ENCODE measurements at places on chromosomes 16 and 17.

DNA sequence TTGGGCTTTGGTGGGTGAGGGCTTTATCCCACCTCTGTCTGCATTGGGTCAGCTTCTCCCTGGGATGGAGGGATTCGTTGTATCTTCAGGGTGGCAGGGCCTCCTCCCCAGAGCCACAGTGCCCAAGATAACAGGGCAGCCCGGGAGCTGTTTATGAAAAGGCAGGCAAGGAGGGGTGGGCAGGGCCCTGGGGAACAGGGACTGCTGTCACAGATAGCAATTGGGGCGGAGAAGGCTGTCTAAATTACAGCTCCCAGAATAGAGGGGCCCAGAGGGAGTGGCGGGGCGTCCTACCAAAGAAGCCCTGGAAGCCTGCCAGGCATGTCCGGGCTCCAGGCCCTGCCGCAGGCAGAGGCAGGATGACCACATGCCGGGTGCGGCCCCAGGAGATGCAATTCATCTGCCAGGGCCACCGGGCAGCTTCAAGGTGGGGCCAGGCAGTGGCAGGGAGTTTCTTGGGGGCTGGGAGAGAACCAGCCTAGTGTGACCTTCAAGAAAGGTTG is 18.8 kb upstream of the PHOSPHO1 start:
- DNase-seq: no peak

- DNase-seq: no peak
These were observed 183.6 kb downstream of the IRF8 start for GRCh38 chr16:86082418-86083030.

DNA sequence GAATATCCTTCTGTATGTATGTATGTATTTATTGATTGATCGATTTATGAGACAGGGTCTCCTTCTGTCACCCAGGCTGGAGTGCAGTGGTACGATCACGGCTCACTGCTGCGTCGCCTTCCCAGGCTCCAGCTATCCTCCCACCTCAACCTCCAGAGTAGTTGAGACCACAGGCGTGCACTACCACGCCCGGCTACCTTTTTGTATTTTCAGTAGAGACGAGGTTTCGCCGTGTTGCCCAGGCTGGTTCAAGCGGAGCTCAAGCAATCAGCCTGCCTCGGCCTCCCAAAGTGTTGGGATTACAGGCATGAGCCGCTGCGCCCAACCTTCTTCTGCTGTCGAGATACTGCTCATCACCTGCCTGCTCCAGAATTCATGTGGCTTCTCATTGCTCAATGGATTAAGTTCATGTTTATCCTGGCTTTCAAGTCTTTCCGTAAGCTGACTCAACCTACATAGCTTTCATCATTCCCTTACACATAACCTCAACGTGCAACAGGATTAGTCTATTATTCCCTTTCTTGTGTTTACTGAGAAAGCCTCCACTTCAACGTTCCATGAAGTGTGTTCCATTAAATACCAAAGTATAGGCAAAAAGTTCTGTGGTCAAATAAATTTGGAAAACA is 13.6 kb downstream of the TAC4 start:
- DNase-seq: no peak

- no peak for DNase-seq
These were observed 7.7 kb upstream of the RARA start for GRCh38 chr17:40301315-40301714.

DNA sequence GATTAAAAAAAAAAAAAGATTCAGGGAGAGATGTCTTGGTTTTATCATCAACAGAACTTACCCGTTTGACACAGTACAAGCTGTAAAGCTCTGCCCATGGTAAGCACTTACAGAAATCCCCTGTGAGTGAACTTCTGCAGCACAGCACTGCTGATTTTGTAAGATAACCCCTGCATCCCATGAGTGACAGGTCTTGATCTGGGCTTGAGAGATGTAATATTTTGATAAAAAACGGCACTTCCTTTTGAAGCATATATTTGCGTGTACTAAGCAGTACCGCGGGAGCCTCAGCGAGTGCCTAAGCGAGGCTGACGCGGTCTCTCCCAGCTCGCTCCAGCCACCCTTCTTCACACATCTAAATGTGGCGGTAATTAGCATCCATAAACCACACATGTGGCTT is 50.5 kb downstream of the IKZF3 start:
- DNase-seq: no peak

DNA sequence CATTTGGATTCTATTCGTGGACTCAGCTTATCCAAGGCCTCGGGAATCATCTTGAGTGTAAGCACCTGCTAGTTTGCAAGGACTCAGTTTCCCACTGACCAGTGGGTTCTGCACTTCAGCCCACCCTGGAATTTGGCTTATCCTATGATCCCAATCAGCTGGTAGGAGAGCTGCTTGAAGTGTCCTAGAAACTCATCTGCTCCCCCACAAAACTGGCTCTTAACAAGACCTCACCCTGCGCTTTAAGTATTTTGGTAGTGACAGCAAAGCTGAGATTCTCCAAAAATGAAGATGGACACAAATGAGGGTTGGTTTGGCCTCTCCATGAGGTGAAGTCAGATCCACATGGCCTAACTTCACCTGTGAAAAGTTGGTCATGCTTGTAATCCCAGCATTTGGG is 57.3 kb downstream of the NDE1 start:
- no peak for DNase-seq

DNA sequence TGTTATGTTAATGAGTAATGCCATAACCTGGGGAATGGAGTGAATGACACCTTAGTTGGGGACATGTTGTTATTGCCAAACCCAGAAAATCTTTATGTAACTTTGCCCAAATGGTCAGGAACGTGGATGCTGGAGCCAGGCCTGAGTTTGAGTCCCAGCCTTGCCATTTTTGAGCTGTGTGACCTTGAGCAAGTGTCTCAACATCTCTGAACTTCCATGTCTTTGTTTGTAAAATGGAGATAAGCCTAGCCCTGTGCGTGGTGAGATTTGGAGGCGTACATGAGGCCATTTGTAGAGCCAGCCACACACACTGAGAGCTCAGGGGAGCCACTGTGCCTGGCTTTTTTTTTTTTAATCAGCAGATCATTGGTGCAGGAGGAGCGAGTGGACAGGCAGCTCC is 247.3 kb downstream of the FOXL1 start:
- no peak for DNase-seq

DNA sequence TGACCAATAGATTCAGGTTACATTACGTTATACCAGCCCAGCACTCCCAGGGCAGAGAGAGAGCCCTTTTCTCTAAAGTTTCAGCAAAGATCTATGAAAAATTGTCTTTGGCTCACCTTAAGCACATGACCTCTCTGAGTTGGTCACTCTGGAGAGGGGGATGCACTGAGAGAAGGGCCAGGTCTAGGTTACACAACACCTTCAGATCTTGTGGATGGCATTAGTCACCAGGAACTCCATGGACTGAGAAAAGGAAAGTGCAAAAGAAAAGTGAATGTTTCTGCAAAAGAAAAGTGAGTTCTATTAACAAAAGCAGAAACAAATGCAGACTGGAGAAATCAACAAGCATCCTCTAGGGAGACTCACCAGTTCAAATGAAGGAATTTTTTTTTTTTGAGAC is 253.3 kb upstream of the SALL1 start:
- no peak for DNase-seq

DNA sequence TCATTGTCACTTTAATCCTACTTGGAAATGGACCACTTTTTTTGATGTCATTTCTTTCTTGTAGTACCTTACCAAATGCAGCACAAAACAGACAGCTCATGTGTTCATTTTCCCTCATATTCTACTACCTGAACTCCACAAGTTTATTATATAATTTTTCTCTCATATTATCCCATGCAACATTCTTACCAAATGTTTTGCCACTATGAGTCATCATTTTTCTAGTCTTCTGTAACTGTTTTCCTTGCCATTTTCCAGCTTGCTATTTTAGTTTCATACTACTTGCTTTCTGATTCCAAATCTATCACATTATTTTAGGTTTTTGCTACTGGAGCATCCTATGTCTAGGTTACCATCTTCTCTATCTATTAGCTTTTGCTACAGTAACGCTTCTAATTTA is 332.7 kb downstream of the ZFHX3 start:
- DNase-seq: no peak

GRCh38 chr17:74731347-74731605 is 5.8 kb upstream of the RAB37 start:
- DNase-seq: no peak

GRCh38 chr16:85736921-85737320 is 14.0 kb downstream of the C16orf74 start:
- no peak for DNase-seq

GRCh38 chr16:21026846-21027245 is 123.8 kb downstream of the DNAH3 start:
- DNase-seq: no peak

GRCh38 chr17:8680466-8681169 is 50.1 kb upstream of the MYH10 start:
- no peak for DNase-seq

DNA sequence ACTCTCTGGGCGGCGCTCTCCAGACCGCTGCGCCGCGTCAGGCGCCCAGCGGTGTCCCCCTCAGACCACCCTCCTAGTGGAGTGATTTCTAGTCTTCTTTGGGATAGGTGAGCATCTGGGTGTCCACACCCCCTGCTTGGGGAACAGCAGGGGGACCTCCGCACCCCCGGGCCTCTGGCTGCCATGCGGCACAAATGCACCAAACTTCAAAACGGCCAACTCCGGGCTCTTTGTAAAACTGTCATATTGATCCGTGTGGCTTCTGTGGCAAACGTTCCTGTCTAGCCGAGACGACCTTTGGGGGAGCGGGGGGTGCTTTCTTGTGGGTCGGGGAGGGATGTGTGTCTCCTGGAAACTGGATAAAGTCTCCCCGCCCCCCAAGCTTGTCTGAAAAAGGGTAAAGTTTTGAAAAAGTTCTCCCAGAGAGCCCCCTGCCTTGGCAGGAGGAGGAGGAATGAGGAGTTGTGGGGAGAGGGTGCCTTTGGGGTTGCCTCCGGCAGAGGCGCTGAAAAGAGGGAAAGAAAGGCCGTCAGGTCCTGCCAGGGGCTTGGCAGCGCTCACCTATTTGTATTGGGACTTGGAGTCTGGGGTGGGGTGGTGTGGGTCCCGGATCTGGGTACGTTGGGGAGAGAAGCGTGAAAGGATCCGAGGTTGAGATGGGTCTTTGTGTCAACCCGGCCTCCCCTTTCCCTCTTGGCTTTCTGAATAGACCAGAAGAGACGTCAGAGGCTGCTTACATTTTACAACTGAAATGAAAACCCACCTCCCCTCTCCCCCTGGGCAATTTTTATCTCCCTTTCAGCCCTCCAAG is 2.2 kb upstream of the CHD3 start:
- peak; percentile 47 for DNase-seq

DNA sequence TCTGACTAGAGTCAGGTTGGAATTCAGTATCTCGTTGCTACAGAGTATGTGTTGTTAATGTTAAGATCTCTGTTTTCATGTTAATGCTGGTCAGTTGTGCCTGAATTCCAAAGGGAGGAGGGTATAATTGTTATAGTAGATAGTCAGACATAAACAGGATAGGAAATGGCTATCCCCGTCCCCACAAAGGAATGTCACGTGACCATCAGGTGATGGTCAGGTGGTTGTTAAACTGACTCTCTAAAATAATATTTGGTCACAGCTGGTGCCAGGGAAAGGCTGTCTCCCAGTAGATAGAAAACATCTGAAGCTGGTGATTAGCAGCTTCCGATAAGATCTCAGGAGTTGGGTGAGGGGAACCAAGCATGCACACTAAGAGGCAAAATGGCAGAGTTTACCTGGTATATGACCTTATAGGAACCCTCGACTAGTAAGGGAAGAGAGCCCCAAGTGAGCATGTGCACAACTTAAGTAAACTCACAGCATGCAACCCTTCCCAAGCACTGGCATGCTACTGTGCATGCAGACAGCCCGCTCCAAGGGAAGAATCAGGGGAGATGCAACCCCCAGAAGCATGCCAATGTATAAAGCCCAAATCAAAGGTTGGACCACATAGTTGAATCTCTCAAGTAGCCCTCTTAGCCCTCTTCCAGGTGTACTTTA is 27.4 kb upstream of the SLC6A2 start:
- DNase-seq: no peak

DNA sequence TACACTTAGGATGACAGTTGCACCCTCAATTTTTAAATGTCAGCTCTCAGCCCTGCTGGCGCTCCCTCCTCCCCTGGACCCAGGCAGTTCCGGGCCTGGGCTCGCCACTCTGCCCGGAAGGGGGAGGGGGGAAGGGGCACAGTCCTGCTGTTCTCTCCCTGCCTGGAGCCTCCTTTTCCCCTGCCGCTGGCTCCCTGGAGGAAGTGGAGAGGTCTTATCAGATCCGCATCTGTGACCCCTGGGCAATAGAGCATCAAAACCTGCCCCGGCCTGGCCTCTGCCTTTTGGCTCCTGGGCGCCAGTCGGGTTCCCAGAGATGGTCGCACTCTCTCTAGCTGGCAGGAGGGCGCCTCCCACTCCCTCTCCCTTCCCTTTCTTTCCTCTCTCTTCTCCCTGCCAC is 149.3 kb downstream of the IRF8 start:
- DNase-seq: no peak

DNA sequence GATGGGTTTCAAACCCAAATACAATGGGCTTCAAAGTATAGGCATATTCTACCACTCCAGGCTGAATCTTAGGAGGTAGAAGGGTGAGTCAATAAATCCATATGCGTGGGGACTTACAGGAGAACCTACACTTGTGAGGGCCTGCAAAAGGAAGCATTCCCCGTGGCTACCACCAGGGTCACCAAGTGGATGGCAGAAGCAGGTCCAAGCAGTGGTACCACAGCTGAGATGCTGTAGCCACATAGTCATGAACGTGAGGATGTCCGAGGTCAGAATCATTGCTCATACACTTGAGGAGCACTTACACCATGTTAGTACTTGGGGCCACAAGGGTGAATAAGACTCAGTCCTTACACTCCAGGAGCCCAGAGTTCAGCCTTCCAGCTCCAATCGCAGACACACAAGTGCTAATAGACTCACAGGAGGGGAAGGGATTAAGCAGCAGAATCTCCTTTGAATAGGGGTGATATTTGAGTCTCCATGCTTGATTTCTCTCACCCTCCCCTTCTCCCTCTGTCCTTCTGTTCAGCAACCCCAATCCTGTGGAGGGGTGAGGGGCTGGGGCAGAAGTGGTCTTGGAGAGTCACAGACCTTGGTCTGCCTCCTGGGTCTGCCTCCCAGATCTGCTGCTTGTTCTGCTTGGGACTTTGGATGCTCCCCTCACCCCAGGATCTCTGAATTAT is 42.5 kb upstream of the ASIC2 start:
- no peak for DNase-seq

GRCh38 chr17:78356101-78356713 is 3.7 kb downstream of the SOCS3 start:
- peak; percentile 88 for DNase-seq

- no peak for DNase-seq
These were observed 76.3 kb downstream of the USP31 start for GRCh38 chr16:23072769-23073549.

- DNase-seq: no peak
These were observed 90.1 kb downstream of the CLEC16A start for GRCh38 chr16:11034481-11034931.

Measured in central memory CD8-positive, alpha-beta T cell (primary cell).